WTC11 (cell line): ENCODE measurements at places on chromosomes 1 and 21. TPM values are rescaled to one million over a fixed set of nuclear protein-coding genes. Genes with fewer than 3 reads are reported as not detected.
A peak's percentile ranks its signal among the peaks of the same experiment; 100 is the strongest.

The HSF2BP gene
- total RNA-seq: 1.1 to 1.3 TPM (median 1.2 TPM) in 3 replicates

The TNFSF4 gene
- total RNA-seq: 0.48 to 0.81 TPM (median 0.78 TPM) in 3 replicates

DNA sequence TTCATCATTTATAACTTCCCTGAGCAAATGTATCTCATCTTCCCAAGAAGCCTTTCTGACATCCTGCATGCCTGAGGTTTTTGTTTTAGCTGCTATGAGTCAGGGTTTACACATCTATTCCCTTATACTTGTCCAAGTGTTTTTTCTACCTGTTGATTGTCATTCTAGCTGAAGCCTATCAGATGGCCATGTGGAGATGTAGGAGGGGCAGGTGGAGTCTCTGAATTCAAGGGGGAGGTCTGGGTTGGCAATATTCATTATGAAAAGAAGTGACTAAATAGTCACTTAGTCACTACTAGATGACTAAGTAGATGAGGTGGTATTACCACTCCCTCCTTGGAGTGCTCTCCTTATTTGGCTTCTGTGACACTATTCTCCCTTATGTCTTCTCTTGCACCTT lies 52.4 kb downstream of the XCL1 start:
- DNase-seq: no peak

DNA sequence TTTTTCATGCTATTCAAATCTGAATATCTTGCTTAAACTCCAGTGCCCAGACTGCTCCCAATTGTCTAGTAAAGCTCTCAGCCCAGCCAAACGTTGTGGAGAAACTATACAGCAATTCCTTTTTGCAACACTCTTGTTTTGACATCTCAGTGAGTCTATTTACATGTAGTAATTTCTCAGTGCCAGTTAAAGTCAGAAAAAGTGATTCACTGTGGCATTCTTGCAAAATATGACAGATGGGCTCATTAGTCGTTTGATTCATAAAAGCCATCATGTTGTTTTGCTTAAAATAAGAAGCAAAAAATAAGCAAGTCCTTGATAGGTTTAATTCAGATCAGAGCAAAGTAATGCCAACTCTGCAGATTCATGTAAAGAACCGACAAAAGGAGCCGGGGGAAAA lies 20.7 kb upstream of the TMPRSS15 start:
- no peak for DNase-seq

DNA sequence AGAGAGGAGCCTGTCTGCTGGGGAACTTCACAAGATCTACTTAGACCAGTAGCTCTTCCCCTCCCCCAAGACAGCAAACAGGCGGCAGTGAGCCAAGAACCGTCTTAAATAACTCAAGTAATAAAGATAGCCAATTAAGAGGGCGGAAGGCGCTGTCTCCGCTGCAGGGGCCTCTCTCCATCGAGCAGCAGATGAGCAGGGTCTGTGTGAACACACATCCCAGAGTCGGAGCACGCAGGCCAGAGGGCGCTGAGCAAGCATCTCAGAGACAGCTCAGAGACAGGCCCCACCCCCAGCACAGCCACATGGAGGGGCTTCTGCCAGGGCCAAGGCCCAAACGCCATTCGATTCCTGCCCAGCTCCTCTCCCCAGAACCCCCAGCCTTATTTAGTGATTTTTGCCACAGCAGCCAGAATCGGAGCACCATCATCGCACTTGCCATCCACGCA lies 11.1 kb downstream of the IFFO2 start:
- DNase-seq: peak; percentile 52

DNA sequence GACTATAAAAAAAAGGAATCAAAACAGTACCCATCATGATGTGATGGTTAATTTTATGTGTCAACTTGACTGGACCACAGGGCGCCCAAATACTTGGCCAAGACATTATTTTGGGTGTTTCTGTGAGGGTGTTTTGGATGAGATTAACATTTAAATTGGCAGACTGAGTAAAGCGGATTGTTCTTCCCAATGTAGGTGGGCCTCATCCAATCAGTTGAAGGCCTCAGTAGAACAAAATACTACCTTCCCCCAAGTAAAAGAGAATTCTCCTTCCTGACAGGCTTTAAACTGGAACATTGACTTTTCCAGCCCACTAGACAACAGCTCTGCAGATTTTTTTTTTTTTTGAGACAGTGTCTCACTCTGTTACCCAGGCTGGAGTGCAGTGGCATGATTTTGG lies 10.7 kb downstream of the RAB29 start:
- DNase-seq: no peak

DNA sequence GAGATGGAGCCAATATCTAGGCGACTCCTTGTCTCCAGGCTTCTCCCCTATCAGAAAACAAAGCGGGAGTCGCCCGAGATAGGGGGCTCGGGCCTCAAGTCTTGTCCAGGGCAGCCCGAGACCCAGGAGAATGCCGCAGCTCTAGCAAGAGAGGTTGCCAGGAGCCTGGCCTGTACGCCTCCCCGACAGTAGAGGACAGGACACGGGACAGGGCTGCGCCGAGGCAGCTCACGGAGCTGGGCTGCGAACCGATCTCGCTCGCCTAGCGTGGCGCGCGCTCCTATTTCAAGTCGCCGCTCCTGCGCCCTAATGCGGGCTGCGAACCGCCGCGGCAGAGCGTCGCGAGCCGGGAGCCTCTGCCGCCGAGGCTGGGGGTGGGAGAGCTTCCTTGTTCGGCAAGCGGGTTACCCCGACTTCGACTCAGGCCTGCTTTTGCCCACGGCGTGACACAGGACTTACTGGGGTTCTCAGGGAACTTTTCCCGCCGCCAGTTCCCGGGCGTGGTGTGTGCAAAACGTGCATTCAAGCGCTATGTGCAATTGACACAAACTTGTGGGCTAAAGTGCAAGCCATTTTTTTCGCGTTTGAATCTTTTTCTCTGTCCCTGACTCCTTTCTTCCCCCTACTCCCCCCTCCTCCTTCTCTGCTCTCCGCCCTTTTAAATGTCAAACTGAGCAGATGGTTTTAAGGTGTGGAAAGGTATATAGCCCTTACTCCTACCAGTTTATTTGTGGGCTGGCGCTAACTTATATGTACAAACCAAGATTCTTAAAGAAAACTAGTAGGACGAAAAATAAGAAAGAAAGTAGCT lies 2.4 kb upstream of the PROX1 start:
- peak; percentile 49 for DNase-seq

DNA sequence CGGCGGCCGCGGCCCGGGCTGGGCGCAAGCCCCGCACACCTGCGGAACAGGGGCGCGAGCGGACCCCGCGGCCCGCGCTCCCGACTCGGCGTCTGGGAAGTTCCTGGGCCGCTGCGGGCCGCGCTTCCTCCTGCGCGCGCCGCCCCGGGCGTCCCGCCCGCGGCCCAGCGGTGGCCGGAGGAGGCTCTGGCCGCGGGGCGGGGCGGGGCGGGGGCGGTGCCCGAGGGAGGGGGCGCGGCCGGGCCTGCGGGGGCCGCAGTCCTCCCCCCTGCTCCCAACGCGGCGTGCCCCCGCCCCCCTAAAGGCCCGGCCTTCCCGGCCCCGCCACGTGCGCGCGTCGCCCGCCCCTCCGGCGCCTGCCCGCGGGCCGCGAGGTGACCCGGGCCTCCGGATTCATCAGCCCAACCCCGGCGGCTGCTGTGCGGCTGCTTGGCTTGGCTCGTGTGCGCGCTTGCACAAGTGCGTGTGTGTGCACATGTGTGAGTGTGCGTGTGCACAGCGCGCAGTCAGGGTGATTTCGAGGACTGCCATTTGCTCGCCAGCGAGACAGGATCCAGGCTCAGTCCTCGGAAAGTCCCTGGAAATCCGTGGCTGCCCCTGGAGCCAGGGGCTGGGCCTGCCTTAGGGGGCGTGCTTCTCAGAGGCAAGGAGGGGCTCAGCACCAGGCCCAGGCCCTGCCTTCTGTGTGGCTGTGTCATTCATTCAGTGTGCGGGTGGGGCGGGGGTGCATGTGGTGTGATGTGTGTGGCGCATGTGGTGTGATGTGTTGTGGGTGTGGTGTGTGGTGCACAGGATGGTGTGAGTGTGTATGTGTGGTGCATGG lies at the start of gene C2CD2:
C2CD2 (minus strand) TSS at position 188 of the 823 bp plus-strand sequence. CDS start 370 bp downstream, outside the sequence.
- peak; percentile 72 for DNase-seq

DNA sequence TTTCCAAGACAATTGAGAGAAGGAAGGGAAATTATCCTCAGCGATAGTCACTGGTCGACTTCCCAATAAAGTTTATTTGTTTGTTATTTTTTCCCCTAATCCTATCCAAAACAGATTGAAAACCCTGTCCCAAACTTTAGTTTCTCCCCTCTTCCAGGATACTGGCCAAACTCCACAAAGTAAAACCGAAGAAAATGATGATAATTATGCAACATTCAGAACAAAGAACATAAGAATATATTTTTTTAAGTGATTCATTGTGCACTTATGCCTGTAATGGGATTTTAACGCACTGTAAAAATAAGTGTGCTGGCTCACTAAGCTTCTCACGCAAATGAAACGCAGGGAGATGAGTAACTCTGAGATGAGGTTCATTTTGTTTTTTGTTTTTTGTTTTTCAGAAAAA lies 6.0 kb downstream of the GLIS1 start:
- no peak for DNase-seq

- no peak for DNase-seq
Measured at GRCh38 chr1:3061981-3062615, 6.9 kb upstream of the PRDM16 start.

- no peak for DNase-seq
Measured at GRCh38 chr1:241161188-241161689, 195.8 kb downstream of the RGS7 start.

- DNase-seq: no peak
Measured at GRCh38 chr1:105416261-105416660, 1640.2 kb upstream of the PRMT6 start.

- no peak for DNase-seq
Measured at GRCh38 chr1:116494353-116494692, 76.5 kb downstream of the CD58 start.
